ENCODE measurements at places on chromosomes 6 and 20. TPM values are rescaled to one million over a fixed set of nuclear protein-coding genes. Genes with fewer than 3 reads are reported as not detected.
A peak's percentile ranks its signal among the peaks of the same experiment; 100 is the strongest.

DNA sequence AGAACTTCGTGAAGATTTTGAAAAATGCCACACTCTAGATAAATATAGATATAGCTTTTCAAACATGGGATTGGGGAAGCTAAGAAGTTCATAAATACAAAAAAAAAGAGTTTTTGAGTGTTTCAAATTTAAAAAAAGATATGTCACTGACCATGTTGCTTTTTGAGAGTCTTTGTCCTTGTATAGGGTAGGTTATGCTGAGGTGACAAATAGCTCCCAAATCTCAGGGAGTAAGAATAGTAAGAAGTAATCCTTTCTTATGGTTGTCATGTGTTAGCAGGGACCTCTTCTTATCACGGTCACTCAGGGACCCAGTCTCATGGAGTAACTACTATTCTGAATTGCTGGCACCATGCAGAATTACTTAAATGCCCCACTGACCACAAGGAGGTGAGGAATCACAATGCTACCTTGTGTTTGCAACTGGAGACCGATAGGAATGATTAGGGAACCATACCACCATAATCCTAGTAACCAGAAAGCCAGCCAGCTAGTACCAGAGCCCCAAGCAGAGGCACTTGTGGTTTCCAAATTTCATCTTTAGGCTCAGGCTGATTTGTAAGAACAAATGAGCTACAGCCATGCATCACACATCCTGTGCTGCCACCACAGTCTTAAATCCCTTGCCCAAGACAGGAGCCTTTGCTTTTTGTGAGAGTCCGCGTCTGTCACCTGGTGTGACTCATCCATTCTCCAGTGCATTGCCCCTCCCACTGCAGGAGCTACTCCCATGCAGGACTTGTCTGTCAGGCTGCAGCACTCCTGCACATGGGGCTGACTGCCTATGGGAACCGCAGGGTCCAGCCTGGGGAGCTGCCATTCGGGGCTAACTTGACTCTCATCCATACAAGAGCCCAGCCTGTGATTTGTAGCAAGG is 42.4 kb upstream of the ADGRF4 start:
- DNase-seq = no peak

DNA sequence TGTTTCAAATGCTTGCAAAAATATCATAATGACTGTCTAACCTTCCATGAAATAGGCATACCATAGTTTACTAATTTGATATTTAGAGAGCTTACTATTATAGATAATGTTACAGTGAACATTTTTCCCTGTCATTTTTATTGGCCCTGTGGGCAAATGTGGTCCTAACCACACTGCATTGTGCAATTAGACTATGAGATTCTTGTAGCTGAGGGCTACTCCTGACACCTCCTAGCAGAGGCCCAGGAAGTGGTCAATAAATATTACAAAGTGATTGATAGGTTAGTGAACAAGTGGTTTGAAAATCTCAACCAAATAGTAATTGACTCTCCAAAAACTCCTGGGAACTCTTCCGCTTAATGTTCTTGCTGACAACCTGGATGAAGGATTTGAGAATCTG is 160.5 kb upstream of the KCNG1 start:
- no peak for DNase-seq

DNA sequence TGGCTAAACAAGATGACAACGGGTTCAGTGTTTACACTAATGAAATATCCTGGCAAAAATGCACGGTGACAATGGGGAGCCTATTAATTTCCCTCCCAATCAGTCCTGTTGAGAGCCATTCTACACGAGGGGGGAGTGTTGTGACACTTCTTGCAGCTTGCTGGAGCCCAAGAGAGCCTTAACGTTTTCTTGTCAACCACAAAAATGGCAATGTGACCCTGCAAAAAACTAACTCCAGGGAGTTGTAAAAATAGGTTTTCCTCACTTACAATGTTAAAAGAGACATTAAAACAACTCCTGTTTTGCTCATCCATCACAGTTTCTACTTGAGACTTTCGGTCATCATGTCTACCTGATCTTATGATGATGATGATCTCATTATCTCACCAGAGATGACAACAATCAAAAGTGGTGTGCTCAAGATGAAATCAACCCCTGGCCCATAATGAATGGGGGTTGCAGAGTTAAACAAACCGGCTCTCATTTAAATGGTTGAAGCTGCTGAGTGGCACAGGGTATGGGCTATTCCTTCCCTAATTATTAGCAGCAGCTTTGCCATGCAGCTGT is 57.9 kb downstream of the GJA10 start:
- DNase-seq = no peak

DNA sequence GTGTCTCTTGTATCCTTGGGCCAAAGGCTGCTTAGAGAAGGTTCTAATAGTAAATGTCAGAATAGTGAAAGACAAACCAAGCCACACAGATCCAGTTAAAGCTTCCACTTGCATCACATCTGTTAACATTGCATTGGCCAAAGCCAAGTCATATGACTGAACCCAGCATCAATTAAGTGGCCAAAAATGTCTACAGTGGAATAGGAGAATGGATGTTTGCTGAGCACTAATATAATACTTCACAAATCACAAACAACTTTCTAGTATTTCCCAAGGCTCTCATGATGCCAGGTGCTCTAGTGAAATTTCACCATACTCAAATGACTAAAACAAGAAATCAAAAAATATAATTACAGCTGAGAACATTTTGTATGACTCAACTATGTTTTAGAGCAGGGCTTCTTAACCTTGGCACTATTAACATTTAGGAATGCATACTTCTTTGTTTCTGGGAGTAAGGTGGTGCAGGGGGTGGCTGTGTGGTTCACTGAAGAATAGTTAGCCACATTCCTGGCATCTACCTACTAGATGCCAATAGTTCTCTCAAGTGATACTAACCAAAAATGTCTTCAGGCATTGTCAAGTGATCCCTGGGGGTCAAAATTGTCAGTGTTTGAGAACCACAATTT is 148.0 kb upstream of the SPTLC3 start:
- DNase-seq = no peak

DNA sequence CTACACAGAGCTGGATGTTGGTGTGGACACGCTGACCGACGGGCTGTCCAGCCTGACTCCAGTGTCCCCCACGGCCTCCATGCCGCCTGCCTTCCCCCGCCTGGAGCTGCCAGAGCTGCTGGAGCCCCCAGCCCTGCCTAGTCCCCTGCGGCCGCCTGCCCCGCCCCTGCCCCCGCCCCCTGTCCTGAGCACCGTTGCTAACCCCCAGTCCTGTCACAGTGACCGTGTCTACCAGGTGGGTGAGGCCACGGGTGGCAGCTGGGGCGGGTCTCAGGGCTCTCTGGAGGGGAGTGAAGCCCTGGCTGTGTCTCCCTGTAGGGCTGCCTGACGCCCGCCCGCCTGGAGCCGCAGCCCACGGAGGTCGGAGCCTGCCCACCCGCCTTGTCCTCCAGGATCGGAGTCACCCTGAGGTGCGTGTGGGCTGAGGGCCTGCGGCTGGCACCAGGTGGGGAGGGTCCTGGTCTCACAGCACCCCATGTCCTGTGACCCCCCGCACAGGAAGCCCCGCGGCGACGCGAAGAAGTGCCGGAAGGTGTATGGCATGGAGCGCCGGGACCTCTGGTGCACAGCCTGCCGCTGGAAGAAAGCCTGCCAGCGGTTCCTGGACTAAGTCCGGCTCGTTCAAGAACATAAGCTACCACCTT is 2.9 kb downstream of the SLC2A4RG start:
- DNase-seq = no peak

SEMG1 gene
- not detected for polyA plus RNA-seq

DNA sequence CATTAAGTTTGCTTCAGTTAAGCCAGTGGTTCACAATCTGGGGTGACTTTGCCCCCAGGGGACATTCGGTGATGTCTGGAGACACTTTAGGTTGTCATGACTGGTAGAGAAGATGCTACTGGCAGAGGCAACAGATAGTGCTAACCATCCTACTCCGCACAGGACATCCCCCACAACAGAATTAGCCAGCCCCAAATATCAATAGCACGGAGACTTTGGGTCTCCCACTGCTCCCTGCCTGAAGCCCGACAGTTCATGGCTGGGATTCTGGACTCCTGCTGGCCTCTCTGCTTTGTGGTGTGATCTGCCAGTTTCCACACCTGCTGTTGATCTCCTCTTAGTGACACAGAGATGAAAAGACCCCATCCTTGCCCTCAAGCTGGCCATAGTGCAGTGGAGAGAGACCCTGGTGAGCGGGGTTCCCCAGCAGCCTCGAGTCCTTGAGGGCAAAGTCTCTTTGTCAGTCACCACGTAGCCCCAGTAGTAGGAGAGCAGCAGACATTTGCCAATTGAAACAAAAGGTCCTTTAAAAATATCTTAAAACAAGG is 24.7 kb upstream of the TTPAL start:
- no peak for DNase-seq

CDH22 gene
- not detected for polyA plus RNA-seq

DNA sequence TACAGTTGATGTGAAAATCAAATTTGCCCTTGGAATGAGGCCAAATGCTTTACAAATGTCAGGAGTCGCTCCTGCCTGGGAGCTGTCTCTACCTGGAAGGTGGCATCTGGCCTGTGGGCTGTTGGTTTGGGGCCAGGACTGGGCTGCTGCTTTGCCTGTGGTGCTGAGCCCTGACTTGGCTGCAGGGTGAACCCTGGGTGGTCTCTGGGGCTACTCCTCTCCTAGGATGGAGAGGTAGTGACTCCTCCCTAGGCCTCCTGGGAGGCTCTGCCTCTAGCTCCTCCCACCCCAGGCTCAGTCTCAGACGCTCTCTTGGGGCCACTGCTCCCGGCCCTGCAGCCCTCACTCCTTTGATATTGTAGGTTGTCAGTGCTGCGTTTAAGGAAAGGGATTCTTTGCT is 47.5 kb downstream of the EFCAB8 start:
- DNase-seq = no peak

COL11A2 gene
- 4.8 TPM for polyA plus RNA-seq

- DNase-seq = no peak
Observed at GRCh38 chr6:89162047-89162371, 16.2 kb downstream of the PM20D2 start.

- DNase-seq = no peak
Observed at GRCh38 chr6:24340998-24341938, 16.6 kb downstream of the DCDC2 start.

DNA sequence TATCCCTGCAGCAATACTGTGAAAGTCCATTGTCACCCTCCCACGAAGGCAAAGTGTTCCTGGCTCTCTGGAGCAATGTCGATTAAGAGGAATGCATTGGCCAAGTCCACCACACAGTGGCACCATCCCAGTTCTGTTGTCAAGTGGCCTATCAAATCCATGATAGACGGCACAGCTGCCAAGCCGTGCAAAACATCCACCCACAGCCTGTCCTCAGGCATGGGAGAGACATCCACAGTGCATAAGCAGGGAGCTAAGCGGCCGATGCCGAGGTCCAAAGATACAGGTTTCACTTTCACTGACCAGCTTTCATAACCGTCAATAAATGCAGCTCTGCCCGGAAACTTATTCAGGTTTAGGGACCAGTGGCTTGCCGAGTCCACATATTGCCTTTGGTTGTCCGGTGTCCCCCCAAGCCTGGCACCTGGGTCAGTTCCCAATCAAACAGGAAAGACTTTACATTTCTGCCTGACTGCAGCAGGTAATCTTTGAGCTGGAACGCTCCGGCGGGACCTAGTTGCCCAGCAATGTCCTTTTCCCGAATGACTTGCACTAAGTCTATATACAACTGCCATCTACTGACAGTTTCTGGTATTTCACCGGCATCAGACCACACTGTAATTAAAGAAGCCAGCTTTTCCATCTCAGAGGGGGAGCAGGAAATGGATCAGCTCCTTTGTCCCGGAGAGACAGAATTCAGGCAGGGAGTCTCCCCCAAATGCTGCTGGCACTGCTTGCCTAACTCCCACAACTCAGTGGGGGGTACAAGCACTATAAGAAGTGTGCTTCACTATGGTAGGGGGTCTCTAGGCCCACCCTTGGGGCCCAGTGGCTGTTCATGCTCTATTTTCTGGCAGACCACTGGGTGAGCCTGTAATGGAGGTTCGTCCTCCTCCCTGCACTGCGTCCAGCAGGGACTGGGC is 6.3 kb downstream of the ZKSCAN3 start:
- peak; percentile 93 for DNase-seq

FITM2 gene
- 6.9 TPM for polyA plus RNA-seq

- no peak for DNase-seq
Observed at GRCh38 chr20:41142245-41142644, 4.9 kb downstream of the PLCG1 start.

DNA sequence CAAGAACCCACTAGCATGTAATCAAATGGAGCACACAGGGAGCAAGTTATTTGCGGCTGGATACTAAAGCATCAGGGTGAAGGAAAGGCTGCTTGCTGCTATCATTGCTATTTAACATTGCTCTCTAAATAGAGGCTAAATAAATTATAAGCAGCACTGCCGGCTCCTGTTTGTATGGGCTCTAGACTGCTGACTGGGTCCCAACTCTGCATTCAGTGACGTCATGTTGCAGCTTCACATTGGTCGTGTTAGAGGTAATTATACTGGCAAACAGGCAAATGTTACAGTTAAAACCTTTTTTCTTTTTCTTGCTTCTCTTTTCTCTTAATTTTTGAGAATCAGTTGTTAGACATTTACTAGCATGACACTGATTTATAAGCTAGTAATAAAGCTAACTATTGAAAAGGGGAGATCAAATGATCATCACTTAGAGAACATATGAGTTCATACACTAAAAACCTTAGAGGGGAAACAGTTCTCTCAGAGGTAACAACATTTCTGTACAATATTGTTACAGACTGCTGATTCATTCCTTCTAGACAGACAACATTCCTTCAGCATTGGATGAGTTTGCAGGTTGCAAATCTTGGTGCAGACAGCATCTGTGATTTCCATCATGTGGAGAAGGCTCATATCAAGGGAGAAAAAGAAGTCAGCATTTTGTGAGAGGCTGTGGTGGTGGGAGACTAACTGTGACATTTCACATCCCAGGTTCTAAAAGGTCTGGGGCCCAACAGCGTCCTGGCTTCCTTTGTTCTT is 15.9 kb downstream of the RFPL4B start:
- DNase-seq = no peak

DNA sequence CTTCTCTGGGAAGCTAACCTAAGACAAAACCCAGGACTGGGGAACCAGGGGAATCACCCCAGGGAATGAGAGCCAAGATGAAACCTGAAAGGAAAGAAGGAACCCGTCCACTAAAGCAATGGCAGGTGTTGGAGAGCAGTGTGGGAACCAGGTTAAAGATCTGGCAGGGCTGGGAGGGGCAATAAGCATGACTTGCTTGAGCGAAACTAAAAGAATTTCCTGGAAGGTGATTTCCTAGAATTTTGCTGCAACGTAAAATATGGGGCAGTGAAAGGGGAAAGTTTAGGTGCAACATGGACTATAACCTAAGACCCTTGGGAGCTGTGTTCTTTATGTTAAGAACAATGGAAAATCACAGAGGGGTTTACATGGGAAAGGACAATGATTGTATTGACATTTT is 126.2 kb upstream of the SSTR4 start:
- no peak for DNase-seq

DNA sequence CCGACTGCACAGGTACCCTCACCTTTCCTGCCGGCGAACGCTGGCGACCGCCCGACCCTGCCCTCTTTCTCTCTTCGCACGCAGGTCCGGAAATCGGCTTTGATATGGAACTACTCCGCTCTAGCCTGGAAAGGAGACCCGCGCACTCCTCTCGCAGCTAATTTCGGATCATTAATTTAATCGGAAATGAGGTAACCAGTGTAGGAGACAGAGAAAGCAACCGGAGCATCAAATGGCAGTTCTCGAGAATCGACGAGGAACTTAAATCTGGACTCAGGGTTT is 949 bp upstream of the ATXN1 start:
- peak; percentile 57 for DNase-seq

- no peak for DNase-seq
Observed at GRCh38 chr20:48230216-48230615, 444.9 kb upstream of the SULF2 start.
